NCI-H1417 treated with DMSO at 0.1 percent for 48 hours (cell line): ENCODE measurements at places on chromosomes 1 and 21.

- no peak for DNase-seq
These were observed 30.9 kb downstream of the WNT3A start for GRCh38 chr1:228037401-228038386.

DNA sequence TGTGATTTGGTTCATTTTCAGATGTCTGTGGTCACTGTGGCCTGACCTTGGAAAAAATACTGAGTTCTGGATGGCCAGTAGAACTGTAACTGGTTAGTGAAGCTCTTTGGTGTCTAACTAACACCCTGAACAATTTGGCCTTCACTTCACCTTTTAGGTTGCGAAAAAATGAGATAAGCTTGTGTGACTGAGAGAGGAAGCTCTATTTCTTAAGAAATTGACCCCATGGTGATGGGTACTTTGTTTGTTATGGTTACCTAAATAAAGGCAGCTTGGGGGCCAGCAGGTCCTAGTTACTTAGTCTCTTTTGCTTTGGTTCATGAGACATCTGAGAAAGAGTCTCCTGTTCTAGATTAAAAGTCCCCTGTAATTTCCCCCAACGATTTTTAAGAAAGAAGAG, 181.6 kb downstream of the ZNF326 start:
- no peak for DNase-seq

- DNase-seq, result no peak
These were observed 321.0 kb downstream of the PTBP2 start for GRCh38 chr1:97042551-97042950.

DNA sequence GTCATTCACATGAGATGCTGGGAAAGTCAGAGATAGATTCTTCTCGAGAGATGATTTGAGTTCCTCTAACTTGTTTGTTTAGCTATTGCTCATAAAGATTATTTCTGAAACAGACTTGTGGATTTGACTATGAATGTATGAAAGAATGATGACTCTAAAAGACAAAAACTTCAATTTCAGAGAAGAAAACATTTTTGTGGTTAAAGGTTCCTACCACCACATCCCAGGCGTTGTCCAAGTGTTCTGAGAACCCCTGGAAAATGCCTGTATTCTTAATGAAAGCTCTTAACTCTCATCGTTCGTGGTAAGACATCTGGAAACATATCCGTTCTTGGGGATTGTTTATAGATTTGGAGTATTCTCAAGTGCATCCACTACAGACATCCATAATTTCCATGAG, 228.7 kb downstream of the BARHL2 start:
- no peak for DNase-seq

DNA sequence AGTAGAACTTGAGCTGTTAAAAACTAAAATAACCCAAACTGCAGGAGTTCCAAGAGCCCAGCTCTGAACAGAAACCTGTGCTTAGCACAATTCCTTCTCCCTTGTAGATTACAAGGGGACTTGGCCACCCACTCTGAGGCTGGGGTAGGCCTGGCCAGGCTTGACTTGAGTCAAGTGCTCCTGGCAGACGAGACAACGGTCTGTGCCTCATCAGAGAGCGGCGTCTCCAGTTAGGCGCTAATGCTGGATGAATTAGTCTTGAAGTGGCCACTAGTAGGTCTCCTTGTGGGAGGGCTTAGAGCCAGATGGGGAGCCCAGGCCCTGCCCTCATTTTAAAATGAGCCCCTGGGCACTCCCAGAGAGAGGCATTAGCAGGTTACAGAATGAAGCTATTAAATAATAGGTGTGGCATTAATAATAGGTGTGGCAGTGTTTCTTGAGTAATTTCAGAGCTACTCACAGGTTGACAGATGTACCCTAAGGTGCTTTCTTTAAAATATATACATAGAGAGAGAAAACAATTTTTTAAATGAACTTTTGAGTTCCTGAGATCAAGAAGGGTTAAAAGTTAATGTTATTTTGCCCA, 1.1 kb downstream of the EEIG2 start:
- no peak for DNase-seq

DNA sequence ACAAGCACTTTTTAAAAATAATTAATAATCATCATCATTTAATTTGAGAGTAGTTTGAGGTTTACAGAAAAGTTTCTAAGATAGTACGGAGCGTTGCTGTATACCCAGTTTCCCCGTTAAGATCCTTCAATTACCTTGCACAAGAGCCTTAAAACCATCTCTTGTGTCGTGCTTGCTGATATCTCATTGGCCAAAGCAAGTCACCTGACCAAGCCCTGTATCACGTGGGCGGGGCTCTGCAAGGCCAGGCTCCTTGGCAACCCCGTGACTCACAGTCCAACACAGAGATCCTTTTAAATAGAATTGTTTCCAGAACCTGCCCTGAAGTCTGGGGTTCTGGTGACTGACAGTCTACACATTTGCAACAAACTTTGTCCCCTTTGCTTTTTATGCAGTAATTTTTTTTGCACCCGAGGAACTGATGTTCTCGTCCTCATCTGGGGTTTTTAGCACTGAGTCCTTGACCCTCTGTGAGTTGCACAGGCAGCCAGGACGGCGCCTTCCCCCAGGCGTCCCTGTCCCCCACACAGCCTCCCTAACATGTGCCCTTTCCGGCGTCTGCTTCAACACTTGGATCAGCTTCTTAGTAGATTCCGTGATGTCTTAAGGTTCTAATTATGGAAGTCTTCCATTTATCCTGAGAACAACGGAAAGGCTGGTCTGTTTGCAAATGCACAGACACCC, 183.3 kb upstream of the TMEM51 start:
- no peak for DNase-seq

- DNase-seq, result no peak
These were observed 130.2 kb downstream of the PRDM2 start for GRCh38 chr1:13830170-13830569.

DNA sequence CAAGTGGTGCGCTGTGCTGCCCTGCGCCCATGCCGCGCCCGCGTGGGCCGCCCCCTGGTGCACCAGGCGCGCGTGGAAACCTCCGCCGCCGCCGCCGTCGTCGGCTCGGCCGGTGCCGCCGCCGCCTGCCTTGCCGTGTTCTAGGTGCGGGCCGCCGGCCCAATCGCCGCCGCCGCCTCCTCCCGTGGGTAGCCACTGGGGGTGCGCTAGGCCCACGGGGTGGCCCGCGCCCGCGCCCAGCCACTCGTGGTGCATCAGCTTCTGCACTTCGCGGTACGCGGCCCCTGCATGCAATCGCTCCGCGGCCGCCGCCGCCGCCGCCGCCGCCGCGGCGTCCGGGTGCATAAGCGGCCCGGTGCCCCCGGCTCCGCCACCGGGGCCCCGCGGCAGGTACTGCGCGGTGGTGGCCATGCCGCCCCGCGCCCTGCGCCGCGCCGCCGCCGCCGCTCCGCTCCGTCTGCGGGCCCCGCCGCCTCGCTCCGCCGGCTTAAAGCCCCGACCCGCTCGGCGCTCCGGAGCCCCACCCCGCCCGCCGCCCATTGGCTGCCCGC, at the start of gene POU3F1:
Gene POU3F1 (minus strand): TSS at position 461 of the 551 bp plus-strand sequence. CDS start 50 bp downstream, at position 411.
- DNase-seq, result no peak

DNA sequence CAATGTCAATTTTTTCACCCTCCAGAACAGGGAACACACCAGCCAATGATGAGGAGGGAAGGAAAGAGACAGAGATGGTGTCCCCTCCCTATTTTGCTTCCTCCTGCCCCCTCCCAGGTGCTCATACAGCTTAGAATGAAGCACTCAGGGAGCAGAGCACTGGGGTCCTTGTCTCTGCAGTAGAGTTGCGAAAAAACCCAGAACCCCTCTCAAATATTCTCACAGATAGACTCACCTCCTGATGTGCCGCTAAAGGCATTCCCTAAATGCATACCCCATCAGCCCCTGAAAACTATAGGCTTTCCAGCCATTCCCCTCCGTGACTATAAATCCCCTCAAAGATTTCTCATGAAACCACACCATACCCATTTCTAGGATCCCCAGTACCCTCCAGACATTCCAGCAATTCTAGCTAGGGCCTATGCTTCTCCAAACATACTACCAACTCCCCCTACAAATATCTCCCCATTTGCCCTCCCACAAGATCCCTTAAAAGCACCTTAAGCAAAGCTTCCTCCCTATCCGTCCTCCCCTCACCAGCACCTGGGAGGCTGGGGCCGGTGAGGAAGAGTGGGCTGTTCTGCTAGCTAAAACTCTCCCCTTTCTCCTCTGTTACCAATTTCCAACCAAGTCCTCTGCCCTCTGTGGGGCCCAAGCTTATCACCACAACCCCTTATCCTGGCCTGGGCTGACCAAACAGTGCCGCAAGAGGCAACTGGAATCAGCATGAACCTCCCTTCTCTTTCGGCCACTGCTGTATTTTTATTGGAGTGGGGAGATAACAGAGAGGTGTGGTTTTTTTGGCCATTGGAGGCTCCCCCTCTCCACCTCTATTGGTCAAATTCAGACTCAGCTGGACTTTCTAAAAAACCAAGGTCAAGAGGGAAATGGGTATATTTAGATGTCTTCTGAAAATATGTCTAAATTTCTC, 54.7 kb downstream of the RHBG start:
- no peak for DNase-seq

DNA sequence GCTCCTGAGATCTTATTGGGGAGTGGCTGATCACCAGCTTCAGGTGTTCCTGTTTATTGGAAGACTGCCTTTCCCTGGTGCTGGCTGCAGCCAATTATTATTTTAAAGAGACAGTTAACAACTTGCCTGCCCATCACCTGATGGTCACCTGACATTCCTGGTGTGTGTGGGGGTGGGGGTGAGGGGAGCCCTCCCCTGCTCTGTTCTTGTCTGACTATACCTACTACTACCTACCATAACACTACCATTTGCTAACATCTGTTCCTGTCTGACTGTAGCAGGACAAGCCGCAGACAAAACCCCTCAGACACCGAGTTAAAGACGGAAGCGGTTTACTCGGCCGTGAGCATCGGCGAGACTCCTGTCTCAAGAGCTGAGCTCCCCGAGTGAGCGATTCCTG, 54.9 kb upstream of the NBPF3 start:
- DNase-seq, result no peak

DNA sequence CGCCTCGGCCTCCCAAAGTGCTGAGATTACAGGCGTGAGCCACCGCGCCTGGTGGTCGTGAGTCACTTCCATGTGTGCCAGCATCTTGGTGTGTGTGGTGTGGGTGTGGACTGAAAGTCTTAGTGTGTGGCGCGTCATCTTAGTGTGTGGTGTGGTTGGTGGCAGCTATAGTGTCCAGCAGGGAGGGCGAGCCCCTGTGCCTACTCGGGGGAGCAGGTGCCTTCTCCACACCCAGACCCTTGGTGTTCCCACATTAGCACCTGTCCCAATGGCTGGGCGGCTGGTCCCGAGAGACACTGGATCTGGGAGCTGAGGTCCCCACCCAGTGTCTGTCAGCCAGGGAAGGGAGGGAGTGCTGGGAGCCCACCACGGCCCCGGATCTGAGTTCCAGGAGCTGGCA, 2.8 kb downstream of the SCNN1D start:
- DNase-seq, result no peak

DNA sequence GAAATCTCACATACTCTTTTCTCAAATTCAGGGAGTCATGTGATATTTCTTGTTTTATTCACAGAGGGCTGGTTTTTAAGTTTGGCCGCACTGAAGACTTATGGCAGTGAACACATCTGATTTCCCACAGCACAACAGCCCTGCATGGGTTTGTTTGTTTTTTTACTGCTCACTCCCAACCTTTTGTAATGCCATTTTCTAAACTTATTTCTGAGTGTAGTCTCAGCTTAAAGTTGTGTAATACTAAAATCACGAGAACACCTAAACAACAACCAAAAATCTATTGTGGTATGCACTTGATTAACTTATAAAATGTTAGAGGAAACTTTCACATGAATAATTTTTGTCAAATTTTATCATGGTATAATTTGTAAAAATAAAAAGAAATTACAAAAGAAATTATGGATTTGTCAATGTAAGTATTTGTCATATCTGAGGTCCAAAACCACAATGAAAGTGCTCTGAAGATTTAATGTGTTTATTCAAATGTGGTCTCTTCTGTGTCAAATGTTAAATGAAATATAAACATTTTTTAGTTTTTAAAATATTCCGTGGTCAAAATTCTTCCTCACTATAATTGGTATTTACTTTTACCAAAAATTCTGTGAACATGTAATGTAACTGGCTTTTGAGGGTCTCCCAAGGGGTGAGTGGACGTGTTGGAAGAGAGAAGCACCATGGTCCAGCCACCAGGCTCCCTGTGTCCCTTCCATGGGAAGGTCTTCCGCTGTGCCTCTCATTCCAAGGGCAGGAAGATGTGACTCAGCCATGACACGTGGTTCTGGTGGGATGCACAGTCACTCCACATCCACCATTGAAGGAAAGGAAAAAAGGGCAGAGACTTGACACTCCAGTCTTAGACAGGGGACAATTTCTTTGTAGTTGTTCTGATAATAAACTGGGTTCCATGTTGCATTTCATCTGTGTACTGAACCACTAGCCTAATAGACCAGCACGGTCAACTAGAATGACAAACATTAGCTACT, 22.8 kb downstream of the TMEM50A start:
- no peak for DNase-seq

GRCh38 chr1:160826546-160826945, 30.6 kb downstream of the LY9 start:
- no peak for DNase-seq

- no peak for DNase-seq
These were observed 9.3 kb downstream of the CDC14A start for GRCh38 chr1:100361511-100362089.

- no peak for DNase-seq
These were observed 183.9 kb upstream of the SGIP1 start for GRCh38 chr1:66350001-66350547.

DNA sequence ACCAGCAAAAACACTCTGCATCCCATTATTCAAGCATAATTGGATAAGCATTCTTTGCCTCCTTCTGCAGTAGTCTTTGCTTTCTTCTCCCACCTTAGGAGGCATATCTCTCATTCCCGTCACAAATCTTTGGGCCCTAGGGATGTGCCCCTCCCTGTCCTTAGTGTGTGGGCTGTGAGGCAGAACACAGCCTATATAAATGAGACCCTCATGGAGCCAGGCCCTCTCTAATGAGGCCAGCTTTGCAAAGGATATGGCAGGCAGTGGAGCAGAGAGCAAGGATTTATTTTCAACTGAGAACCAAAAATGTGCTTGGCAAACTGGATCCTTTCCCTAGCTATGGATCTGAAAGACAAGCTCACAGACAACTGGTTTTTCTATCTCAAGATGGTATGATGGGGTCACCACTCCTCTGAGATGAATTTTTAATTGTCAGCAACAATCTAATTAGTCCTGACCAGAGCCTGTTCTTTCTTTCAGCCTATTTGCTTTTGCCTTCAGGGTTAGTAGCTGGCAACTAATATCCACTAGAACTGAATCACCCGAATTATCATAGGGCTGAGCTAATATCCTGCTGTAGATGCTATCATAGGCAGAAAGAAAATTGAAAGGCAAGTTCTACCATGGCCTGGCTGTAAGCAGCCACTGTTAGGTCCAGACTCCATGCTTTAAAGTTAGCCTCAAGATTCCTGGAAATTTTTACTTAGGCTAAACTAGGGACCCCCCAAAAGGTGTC, 134.2 kb downstream of the SYT2 start:
- DNase-seq, result no peak

GRCh38 chr1:38833146-38833545, 26.4 kb downstream of the RRAGC start:
- no peak for DNase-seq

- no peak for DNase-seq
These were observed 191.2 kb upstream of the PROX1 start for GRCh38 chr1:213796525-213796924.

DNA sequence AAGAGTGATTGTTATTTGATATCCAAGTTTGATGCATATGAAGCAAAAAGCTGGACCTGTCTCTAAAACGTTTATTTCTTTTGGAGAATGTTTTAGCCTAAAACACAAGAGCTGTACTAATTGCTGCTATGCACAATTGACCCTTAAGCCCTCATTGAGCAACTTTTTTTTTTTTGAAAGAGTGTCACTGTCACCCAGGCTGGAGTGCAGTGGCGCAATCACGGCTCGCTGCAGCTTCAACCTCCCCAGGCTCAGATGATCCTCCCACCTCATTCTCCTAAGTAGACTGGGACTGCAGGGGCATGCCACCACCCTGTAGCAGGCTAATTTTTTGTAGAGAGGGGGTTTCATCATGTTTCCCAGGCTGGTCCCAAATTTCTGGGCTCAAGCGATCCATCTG, 129.1 kb downstream of the PIK3R3 start:
- no peak for DNase-seq
